HFFc6 (cell line): ENCODE measurements at places on chromosomes 12 and 14.

- no peak for DNase-seq
Measured at GRCh38 chr14:70140614-70141013, 48.1 kb downstream of the SLC8A3 start.

GRCh38 chr12:42985506-42985905 lies 396.0 kb upstream of the PRICKLE1 start:
- no peak for DNase-seq

DNA sequence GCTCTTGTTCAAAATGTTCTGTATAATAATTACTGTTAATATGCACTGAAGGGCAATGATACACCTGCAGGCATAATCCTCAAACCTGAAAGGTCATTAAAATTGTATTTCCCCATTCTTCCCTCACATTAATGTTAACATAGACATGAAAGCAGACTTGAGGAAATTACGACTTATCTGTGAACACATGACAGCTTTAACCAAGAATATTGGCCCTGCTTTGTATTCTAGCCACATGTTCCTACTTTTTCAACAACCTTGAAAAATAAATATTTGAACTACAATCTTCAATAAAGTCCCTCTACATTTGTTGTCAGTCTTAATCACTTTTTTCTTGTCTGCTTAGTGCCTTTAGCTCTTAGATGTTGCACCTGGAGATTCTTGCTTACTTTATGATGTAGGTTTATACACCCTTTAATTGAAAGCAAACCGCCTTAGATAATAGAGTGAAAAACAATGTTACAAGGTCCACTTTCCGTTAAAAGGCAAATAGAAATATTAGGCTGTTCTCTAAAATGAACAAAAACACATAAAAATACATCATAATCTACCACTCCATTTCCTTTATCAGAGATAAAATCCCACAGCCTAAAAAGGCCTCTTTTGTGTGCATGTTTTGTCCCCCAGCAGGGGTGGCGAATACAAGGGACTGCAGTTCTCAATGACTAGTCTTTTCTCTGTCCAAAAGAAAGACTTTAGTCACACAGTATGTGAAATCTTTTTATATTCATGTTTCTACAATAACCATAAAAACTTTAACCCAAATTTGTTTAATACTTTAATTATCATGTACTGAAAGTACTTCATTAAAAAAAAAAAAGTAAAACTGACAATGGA lies 55.9 kb downstream of the ZFC3H1 start:
- no peak for DNase-seq

- no peak for DNase-seq
Measured at GRCh38 chr12:62744551-62744950, 190.4 kb downstream of the PPM1H start.

DNA sequence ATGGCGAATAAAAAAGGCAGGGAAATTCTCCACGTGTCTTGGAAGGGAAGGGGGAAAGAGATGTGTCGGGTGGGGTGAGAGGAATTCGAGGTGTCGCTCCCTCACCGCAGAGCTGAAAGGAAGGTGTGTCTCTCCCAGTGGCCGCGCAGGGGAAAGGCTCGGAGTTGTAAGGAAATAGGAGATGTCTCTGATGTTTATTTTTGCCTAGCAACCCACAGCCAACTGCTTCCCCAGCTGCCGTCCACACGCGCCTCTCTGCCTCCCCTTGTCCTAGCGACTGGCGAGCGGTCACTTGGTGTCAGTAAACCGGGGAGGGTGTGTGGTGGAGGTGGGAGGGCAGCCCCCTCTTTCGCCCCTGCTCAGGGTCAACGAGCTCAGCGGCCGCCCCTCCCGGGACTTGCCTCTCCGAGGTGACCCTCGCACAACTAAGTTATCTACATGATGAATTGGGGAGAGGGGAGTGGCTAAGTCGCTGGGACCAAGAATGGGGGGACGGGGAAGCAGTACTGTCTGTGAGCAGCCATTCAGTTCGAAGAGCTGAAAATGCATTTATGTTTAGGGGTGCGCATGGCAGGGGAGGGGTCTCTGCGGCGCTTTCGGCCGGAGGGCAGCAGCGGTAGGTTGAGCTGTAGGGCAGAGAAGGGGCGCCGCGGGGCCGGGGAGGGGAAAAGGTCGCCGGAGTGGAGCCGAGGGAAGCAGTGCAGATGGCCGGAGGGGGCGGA lies 585 bp upstream of the DYRK2 start:
- peak; percentile 90 for DNase-seq

- no peak for DNase-seq
Measured at GRCh38 chr12:14026537-14026936, 45.1 kb upstream of the GRIN2B start.

- DNase-seq, result no peak
Measured at GRCh38 chr14:99402285-99402648, 78.4 kb downstream of the SETD3 start.
